ENCODE measurements at places on chromosomes 5 and 9.

- no peak for DNase-seq
These were observed 19.4 kb upstream of the HMCN2 start for GRCh38 chr9:130246126-130246525.

GRCh38 chr9:116154334-116154975 lies 864 bp downstream of the PAPPA start:
- DNase-seq = no peak

DNA sequence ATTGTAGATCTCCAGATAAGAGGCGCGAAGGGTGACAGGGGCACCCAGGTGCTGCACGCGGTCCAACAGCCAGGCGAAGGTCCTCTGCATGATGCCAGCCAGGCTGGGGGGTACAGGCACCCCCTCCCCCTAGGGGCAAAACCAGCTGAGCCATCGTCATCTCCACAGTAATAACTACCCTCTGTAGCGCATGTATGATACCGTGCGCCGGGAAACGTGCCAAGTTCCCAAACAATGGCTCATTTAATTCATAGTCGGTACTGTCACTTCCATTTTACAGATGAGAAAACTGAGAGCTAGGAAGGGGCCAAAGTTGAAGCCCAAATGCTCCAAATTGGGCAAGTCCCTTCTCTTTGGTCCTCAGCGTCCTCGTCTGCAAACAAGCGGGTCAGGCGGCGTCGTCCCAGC lies 1.5 kb downstream of the KIF12 start:
- peak; percentile 28 for DNase-seq

GRCh38 chr5:138700581-138701362 lies 52.5 kb upstream of the CTNNA1 start:
- DNase-seq = no peak

DNA sequence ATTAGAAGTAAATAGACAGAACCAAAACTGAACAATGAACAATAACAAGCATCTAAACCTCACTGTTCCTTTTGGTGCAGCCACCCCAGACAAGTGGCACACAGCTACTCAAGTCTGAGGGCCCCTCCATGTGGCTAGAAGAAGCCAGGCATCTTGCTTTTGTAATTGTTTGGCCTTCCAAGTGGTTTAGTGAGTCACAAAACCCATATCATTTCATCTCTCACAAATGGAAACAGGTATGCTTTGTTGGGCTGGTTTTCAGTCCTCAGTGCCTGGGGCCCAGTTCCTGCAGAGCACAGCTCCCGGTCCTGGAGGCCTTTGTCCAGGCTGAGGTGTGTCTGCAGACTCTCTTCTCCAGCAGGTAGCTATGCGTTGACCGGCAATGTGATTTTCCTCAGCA lies 16.7 kb downstream of the PRLR start:
- DNase-seq = no peak

All from activated CD4-positive, alpha-beta T cell treated with anti-CD3 and anti-CD28 coated beads for 48 hours (primary cell).